AG10803 (cell line): ENCODE measurements at places on chromosomes 2 and 18.
A peak's percentile ranks its signal among the peaks of the same experiment; 100 is the strongest.

DNA sequence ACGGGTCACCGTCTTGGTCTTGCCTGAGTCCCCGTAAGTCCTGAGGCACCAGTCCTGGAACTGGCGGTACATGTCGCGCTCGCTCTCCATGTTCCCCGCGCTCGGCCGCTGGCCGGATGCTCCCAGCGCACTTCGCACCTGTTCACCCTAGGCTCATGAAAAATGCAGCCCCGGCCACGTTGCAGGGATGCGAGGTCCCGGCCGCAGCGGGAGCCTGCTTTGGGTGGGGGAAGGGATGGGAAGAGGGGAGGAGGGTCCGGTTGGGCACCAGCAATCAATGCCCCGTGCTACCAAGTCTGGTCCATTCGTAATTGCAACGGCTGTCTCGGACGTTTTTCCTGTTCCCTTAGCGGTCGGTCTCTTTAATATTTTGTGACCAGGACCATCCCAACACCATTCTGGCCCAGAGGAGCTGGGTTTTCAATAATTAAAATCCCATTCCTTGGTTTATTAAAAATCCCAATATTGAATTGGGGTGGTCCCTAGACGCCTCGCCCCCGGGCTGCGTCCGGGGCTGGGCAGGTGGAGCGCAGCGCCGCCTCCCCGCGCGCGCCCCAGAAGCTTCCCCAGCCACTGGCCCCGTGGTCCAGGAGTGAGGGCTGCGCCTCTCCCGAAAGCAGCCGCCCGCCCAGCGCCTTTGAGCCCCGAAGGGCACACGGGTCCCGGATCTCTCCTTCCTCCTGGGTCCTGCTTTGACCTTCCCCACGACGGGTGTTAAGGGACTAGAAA, 1.4 kb downstream of the NOL4 start:
- no peak for DNase-seq

DNA sequence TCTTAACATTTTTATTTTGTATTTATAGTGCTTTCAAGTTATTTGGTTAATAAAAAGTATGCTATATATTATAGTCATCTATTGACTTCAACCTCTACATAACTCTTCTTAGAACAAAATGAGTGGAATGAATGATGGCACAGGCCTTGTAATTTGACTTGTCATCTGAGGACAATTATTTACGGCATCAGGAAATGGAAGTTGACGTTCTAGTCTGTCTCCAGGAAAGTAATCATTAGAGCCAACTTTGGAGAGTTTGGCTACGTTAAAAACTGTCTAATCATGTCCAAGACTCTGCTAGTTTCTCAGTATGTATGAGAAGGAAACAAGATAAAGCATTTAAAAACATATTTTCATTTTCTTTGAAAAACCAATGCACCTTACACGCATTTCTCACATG, 353.6 kb downstream of the ARHGAP15 start:
- peak; percentile 12 for DNase-seq

DNA sequence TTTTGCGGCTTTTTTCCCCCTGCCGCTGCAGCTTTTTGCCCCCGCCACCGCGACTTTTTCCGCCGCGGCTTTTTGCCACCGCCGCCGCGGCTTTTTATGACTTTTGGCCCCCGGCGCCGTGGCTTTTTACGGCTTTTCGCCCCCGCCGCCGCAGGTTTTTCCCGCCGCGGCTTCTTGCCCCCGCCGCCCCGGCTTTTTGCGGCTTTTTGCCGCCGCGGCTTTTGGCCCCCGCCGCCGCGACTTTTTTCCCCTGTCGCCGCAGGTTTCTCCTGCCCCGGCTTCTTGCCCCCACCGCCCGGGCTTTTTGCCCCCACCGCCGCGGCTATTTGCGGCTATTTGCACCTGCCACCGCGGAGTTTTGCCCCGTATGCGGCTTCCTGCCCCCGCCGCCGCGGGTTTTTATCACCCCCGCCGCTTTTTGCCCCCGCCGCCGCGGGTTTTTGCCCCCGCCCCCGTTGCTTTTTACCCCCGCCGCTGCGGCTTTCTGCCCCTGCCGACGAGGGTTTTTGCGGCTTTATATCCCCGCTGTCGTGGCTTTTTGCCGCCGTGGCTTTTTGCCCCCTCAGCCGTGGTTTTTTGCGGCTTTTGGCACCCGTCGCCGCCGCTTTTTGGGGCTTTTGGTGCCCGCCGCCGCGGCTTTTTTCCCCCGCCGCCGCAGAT, 2750.9 kb downstream of the RPIA start:
- no peak for DNase-seq

- no peak for DNase-seq
Measured at GRCh38 chr18:6917072-6917471, 187.6 kb downstream of the ARHGAP28 start.

DNA sequence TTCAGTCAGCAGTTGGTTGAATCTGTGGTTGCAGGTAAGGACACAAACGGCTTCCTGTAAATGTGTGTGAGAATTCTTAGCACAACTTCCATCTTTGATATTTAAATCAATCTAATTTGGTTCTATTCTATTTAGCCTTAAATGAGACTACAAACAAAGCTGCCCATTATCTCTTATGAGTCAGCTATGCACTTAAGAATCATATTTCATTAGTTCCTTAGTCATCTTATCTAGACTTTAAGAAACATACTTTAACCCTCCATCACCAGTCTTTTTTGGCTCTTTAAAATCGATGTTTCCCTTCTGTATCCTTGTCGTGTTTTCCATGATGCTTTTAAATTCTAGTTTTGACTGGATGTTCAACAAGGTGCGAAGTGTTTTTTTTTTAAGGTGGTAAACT, 114.4 kb upstream of the TMEM200C start:
- no peak for DNase-seq

GRCh38 chr2:113058998-113059960, at the start of gene IL36RN:
IL36RN (plus strand) TSS chr2:113059198; CDS start chr2:113059439, 241 bp downstream.
- no peak for DNase-seq

DNA sequence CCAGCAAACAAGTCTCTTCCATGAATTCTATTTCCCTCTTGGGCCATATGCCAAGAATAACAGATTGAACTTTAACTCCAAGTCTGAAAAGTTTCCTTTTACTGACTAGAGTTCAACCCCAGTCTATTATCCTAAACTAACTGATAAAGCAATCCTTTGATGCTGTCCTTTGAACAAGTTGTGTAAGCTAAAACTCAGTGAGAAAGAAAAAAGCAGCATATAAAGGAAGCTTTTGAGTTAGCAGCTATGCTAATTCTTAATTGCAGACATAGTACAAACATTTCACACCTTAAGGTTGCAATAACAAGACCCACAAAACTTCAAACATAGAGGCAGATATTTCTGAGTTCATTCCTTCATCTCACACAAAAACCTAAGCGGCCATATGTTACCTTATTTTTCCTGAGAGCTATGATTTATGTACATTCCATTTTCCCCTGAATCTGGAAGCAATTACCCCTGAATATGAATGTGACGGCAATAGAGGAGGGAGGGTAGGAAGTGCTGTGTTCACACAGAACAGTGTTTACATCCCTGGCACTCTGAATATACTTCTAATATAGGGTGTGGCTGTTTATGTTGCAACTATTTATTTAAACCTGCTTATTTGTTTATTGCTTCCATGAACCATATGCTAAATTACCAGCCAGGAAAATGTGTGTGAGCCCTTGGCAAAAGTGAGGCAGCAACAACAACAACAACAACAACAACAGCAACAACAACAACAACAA, 180.6 kb downstream of the IRS1 start:
- DNase-seq = peak; percentile 86

DNA sequence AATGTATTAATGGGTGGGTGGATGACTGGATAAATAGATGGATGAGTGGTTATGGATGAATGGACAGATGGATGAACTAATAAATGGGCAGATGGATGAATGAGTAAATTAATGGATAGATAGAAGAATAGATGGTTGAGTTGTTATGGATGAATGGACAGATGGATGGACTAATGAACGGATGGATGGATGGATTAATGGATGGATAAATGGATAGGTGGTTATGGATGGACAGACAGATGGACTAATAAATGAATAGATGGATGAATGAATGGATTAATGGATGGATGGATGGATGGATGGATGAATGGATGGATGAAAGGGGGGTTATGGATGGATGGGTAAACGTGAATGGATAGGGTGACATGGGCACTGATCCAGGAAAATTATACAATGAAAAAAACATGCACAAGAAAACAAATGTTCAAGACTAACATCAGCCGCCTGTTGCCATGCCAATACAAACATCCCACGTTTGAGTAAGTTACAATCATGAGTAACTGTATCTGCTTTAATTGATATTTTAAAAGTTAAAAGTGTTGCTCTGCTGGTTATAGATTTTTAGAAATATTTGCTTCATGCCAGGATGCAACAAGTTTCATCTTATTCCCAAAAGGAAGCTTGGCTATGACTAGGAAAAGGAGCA, 20.8 kb downstream of the PXDN start:
- no peak for DNase-seq

DNA sequence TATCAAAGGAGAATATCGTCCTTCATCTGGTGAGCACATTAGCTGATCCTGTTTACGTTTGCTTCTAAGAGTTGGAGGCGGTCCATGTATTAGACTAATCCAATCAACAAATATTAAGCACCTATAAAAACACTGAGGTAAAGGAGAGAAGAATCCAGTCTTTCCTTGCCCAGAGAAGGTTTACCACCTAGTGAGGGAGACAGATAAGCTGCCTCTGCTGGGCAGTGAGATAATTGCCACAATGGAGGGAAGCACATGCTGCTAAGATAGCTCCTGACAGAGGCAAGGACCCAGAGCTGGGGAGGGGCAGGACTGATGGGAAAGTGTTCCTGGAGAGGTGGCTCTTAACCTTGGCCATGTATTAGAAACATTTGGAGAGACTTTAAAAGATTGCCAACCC, 36.7 kb upstream of the ST8SIA5 start:
- no peak for DNase-seq

DNA sequence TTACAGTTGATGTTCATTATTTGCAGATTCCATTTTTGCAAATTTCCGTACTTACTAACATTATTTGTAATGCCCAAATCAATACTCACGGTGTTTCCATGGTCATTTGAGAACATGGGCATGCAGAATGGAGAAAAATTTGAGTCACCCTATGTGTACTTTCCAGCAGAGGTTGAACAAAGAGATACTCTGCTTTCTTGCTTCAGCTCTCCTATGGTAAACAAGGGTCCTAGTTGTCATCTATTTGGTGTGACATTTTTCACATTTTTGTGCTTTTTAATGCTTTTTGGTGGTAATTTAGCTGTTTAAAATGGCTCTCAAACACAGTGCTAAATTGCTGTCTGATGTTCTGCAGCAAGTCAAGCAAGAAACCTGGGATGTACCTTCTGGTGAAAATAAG, 444.4 kb upstream of the CELF4 start:
- DNase-seq = no peak

DNA sequence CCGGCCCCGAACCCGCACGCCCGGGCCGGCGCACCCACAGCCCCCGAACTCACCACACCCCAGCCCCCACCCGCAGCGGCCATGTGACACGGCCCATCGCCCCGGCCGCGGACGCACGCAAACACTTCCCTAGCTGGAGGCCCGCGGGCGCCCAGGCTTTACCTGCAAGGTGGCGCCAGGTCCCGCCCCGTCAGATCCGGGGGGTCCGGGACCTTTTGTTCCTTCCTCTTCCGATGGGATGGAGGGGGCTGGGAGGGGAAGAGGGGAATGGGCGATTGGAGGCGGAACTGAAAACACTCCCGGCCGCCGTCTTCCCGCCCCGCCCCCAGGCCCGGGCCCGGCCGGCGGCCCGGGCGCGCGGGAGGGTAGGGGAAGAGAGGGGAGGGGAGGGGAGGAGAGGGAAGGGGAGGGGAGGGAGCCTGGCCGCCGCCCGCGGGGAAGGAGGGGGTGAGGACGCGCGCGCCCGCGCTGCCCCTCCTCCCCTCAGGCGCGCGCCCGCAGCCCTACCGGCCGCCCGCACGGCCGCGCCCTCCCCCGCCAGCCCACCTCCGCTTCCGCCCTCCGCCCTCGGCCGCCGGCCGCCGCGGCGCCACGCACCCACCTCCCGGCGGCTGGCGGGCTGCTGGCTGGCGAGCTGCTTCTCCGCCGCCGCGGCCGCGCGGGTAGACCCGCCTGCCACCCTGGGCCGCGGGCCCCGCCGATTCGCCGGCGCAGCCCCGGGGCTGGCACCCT, at the start of gene SMAD2:
TSS of gene SMAD2 (minus strand) at position 461 of the 732 bp plus-strand sequence. CDS start 33,903 bp downstream, outside the sequence.
- DNase-seq = peak; percentile 70

GRCh38 chr2:137380610-137381009, 583.7 kb upstream of the HNMT start:
- DNase-seq = peak; percentile 46

DNA sequence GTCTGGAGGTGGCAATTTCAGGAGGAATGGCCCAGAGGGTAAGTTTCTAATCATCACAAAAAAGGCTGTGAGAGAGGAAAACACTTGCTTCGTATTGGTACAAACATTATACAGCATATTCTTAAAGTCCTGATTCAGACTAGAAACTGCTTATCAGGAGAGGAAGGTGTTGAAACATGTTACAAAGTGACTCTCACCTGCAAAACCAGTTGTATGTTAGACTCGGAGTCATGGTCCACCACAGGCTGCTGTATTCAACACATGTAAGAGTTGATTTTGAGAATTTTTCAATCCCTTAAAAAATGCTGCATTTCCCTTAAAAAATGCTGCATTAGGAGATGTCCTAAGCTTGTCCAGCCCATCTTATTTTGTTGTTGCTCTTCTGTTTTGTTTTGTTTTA, 61.5 kb downstream of the MBP start:
- no peak for DNase-seq

- no peak for DNase-seq
Measured at GRCh38 chr18:67913040-67913439, 396.5 kb upstream of the DSEL start.

- no peak for DNase-seq
Measured at GRCh38 chr2:230218421-230218820, 1.4 kb downstream of the SP110 start.

DNA sequence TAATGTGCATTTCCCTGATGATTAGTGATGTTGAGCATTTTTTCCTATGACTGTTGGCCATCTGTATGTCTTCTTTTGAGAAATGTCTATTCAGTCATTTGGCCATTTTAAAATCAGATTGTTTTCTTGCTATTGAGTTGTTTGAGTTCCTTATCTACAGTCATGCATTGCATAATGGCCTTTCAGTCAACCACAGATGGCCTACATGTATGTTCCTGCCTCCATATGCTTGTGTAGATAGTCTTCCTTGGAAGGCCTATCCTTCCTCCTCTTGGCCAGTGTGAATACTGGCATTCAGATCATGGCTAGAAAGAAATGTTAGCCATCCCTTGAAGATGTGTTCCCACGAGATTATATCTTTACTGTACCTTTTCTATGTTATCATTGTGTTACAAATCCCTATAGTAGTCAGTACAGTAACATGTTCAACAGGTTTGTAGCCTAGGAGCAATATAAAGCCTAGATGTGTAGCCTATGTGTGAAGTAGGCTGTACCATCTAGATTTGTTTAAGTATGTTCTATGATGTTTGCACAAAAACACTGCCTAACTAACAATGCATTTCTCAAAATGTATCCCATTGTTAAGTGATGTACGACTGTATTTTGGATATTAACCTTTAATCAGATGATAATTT, 65.6 kb upstream of the CD302 start:
- no peak for DNase-seq

DNA sequence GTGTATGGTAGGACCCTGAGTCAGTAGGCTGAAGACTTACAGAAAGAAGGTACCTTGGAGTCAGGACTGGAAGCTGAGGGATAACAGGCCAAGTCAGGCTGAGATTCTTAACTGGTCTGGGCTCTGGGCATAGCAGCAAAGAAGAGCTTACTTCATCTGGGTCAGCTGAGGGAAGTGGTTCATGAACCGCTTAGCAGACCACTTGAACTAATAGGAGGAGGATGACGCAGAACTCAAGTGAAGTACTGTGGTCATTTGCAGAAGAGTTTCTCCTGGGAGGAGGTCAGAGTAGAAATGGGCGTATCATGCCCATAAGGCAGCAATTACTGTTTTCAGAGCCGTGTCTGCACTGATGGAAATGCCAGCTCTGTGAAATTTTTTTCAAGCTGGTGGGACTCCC, 164.5 kb downstream of the LCLAT1 start:
- peak; percentile 86 for DNase-seq

- DNase-seq = peak; percentile 38
Measured at GRCh38 chr18:59229701-59230443, 9.9 kb downstream of the GRP start.
